ENCODE measurements at places on chromosomes 6 and 20. TPM values are rescaled to one million over a fixed set of nuclear protein-coding genes. Genes with fewer than 3 reads are reported as not detected.

DNA sequence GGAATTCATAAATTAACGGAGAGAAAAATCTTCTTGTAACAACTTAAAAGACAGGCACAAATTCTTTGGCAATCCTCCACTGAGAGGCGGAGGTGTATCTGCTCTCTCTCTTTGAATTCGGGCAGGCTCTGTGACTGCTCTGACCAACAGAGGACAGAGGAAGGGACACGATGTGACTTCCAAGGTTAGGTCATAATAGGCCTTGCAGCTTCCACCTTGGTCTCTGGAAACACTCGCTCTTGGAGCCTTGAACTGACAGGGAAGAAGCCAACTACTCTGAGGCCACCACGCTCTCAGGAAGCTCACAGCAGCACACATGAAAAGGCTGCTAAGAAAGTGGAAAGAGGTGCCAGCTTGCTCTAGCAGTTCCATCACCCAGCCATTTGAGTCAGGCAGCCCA, 14.9 kb downstream of the TOMM34 start:
- DNase-seq: no peak

GRCh38 chr6:123821112-123821511, 17.4 kb downstream of the NKAIN2 start:
- DNase-seq: no peak

DNA sequence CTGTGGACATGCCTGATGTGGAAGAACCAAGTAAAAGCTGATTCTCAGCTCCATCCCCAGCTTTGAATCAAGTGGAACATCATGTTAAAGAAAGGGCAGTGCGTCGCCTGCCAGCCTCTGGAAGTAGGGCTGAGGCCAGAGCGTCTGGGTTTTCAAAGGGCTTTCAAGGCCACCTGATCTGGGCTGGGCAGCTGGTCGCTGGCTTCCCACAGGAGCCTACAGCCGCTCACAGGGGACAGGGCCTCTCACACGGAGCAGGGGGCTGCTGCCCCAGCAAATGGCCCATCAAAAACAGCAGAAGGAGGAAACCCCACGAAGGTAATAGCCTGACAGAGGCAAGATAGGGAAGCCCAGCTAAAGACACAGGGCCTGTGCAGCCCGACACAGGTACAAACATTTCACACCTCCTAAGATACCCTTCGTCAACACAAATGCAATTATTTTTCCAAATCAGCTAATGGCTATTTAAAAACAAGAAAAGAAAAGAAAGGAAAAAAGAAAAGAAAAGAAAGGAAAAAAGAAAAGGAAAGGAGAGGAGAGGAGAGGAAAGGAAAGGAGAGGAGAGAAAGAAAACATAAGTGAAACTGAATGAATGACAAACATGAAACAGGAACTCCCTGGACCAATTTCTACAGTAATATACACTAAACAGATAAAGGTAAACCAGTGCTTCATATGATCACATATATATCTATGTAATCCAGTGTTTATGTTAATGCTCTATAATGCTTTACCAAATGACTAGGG, 24.8 kb downstream of the RRBP1 start:
- no peak for DNase-seq

DNA sequence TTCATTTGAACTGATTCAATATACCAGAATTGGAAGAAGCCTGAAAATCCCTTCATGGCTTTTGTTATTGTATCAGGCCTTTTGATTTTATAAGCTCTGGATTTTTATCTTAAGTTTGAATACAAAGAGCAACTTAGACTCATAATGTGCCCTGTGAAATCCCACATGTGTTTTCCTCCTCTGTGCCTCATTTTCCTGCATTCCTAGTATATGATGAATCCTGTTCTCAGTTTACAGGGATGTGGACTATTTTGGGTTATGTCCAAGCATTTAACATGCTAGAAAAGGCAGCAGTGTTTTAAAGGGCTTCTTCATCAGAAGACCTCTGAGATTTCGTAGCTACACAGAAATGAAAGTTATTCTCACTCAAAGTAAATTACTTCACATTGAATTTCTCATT, 455.0 kb downstream of the RFPL4B start:
- DNase-seq: no peak

GRCh38 chr20:42721923-42722322, 467.8 kb downstream of the PTPRT start:
- no peak for DNase-seq

DNA sequence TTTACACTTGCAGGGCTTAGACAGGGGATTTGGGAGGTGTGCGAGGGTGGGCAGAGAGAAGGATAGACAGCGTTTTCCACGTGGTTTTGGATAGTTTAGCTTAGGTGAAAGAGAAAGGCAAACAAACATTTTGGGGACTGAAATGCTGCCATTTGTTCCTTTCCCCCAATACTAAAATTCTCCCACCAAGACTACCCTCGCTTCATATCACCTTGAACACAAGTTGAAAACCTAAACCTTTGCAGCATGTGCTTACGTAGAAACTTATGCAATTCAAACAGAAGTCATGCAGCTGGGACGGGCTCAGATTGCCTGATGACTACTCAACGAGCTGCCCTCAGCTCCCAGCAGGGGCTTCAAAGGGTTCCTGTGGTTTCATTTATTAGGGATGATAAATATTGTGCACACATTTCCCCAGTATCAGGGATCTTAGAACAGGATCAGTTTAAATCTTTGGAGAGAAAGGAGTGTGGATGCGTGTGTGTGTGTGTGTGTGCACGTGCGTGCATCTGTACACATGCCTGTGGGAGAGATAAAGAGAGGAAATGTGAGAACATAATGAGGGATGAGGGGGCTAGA, 77.3 kb downstream of the SLC22A23 start:
- no peak for DNase-seq

DNA sequence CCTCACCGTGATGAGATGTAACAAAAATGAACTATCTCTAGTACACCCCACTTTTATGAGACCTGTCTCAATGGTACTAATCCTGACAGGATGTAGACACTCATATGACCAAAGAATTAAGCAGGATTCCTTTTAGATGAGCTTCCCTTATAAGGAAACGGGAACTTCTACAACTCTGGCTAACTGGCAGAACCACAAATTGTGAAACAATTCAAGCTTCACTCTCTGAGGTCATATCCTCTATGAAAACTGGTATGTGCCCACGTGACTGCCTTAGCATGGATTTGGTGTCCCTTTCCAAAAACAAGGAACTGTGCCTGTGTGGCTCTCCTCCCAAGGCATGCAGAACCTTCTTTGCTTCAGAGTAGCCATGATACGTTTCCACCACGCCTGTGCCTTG, 14.1 kb upstream of the CPNE5 start:
- DNase-seq: no peak

DNA sequence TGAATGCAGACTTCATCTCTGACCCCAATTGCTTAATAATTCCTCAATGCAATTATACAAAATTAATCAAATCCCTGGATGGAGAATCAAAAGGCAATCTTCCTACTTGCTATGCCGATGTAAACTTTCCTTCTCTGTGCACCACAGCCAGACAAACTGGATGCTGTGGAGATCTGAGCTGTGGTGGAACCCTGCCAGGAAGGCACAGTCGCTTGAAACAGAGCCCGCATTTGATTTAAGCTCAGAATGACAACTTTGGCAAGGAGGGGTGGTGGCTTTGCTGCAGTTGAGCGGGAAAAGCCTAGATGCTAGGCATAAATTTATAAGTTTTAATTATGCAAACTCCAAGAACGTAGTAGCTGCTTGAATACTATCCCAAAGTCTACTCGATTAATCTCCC, 190.8 kb downstream of the MTFR2 start:
- no peak for DNase-seq

GRCh38 chr6:136184738-136185137, 65.4 kb downstream of the MTFR2 start:
- no peak for DNase-seq

DNA sequence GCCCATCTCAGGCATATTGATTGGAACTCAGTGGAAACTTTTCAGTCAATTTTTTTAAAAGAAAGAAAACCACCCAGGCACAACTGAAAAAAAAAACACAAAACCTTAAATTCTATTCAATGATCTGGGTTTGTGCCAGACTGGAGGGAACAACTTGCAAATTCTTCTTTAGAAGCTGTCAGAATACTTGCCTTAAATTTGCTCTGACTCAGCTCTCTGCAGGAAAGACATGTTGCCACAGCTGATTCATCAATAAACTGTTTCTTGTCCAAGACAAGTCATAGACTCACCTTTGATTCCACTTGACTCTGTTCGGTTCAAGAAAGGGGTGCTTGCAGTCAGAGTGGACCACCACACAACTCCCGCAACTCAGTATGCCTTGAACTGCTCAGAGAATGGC, 117.8 kb upstream of the F13A1 start:
- DNase-seq: no peak

The GINS1 gene
- polyA plus RNA-seq: 34.5 TPM

The QRSL1 gene
- 21.0 TPM for polyA plus RNA-seq

The NCOA3 gene
- polyA plus RNA-seq: 69.1 TPM

Data from GM12878 (cell line).